ENCODE measurements at places on chromosomes 3 and 15.

GRCh38 chr15:96225642-96226259 is 104.7 kb upstream of the NR2F2 start:
- no peaks in the 10 kb centered on the region for H3K27me3 ChIP-seq
- no peak for DNase-seq
- H3K4me1 ChIP-seq: no peaks in the 10 kb centered on the region
- no peaks in the 10 kb centered on the region for H3K36me3 ChIP-seq

DNA sequence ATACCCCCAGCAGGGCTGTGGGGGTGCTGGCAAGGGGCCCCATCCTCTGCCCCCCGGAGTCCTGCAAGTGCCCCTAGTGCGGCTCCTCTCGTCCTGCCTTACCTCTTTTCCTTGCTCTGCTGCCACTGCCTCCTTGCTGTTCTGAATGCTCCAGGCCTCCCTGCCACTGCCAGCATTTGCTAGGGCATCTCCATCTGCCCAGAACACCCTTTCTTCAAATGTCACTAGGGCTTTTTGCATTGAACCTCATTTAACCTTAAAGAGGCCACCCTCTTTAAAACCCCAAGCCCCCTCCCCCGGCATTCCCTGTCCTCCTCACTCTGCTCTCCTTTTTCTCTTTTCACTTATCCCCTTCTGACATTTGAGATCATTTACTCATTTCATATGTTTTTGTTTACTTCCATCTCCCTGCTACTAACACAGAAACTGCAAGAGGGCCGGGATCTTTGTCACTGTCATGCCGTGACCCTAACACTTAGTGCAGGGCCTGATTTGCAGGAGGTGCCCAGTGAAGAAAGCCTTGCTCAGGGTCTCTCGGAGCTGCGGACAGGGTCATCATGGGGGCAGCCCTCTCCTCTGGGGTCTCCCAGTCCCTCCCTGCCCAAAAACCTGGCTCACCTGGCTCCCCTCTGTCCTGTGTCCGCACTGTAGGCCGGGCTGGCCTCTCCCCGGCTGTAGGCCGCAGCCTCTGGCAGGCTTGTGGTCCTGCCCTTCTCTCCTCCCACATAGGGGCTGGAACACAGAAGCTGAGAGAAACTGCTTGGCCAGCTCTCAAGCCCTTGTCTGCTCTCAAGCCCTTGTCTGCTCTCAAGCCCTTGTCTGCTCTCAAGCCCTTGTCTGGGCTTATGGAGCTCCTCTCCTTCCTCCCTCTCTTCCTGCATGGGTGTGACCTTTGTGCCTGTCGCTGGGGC is at the start of gene ACOX2:
Gene ACOX2, minus strand, starts transcription at position 690 of the 911 bp plus-strand sequence. CDS start 2,084 bp downstream, outside the sequence.
- no peaks in the 10 kb centered on the region for H3K36me3 ChIP-seq
- H3K27me3 ChIP-seq: no peaks in the 10 kb centered on the region
- peaks cover 2% of the 10 kb centered on the region for H3K4me1 ChIP-seq
- H3K4me3 ChIP-seq: no peak within 1 kb of the TSS

DNA sequence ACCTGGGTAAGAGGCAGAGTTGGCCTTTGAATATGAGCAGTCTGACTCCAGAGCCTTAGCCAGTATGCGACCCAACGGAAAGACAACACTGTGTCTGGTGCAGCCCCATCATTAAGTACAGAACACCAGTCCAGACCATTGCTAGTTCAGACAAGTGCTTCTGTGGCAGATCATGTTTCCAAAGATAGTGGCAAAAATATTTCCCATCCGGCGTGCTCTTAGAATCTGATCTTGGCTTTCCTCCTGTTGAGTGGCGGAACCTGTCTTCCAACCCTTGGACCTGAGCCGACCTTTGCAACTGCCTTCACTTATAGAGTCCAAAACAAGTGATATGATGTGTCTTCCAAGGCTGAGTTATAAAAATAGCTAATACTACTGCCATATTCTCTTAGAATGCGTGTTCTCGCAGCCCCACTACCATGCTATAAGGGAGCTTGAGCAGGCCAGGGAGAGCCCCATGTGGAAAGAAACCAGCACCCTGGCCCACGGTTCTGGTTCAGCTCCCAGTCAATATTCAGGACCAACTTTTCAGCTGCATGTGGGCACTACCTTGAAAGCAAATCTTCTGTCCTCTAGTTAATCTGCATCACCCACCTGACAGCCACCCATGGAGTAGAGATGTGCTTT is 322.4 kb upstream of the SLCO3A1 start:
- DNase-seq: no peak
- H3K36me3 ChIP-seq: no peaks in the 10 kb centered on the region
- H3K27me3 ChIP-seq: no peaks in the 10 kb centered on the region
- no peaks in the 10 kb centered on the region for H3K4me1 ChIP-seq

- DNase-seq: no peak
- H3K36me3 ChIP-seq: peaks cover 13% of the 10 kb centered on the region
- no peaks in the 10 kb centered on the region for H3K27me3 ChIP-seq
- no peak overlapping the region for H3K4me3 ChIP-seq
- no peak overlapping the region for H3K27ac ChIP-seq
- H3K4me1 ChIP-seq: no peaks in the 10 kb centered on the region
These were observed 31.2 kb downstream of the GOLGB1 start for GRCh38 chr3:121718205-121718846.

GRCh38 chr3:55085231-55085630 is 157.4 kb upstream of the LRTM1 start:
- no peaks in the 10 kb centered on the region for H3K36me3 ChIP-seq
- H3K27me3 ChIP-seq: no peaks in the 10 kb centered on the region
- no peak overlapping the region for H3K4me3 ChIP-seq
- no peak overlapping the region for H3K27ac ChIP-seq
- no peaks in the 10 kb centered on the region for H3K4me1 ChIP-seq

DNA sequence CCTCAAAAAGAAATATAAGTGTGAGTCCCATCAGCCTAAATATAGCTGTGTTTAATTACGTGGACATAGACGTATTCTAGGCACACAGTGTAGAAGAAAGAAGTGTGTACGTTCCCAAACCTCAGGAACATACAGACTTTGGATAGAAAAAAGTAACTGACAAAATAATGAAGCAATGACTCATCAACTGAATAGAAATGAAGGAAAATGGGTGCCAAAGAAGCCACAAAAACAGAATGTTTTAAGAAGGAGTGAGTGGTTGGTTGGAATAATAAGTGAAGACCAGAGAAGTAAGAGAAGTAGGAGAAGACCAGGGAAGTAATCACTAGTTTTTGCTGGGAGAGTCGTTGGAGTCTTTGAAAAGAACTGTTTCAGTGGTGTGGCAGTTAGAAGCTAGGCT is 518.1 kb downstream of the ROBO1 start:
- no peaks in the 10 kb centered on the region for H3K36me3 ChIP-seq
- no peak overlapping the region for H3K27ac ChIP-seq
- no peak overlapping the region for H3K4me3 ChIP-seq
- H3K4me1 ChIP-seq: peaks cover 8% of the 10 kb centered on the region
